Immature natural killer cell (primary cell): ENCODE measurements at places on chromosomes 3 and 15. TPM values are rescaled to one million over a fixed set of nuclear protein-coding genes. Genes with fewer than 3 reads are reported as not detected.
A peak's percentile ranks its signal among the peaks of the same experiment; 100 is the strongest.

The CERS3 gene
- polyA plus RNA-seq = not detected

The P2RY14 gene
- polyA plus RNA-seq = 1.5 TPM

The COPS2 gene
- 21.6 TPM for polyA plus RNA-seq

The GOLGA8M gene
- polyA plus RNA-seq = 0.76 TPM

The SCG3 gene
- polyA plus RNA-seq = not detected

The DNAH12 gene
- not detected for polyA plus RNA-seq

GRCh38 chr3:195385526-195385925, 57.3 kb downstream of the ACAP2 start:
- H3K4me1 ChIP-seq = peaks cover 32% of the 10 kb centered on the region
- peak overlapping the region; percentile 44 for H3K27ac ChIP-seq
- no peaks in the 10 kb centered on the region for H3K27me3 ChIP-seq
- no peak for DNase-seq

DNA sequence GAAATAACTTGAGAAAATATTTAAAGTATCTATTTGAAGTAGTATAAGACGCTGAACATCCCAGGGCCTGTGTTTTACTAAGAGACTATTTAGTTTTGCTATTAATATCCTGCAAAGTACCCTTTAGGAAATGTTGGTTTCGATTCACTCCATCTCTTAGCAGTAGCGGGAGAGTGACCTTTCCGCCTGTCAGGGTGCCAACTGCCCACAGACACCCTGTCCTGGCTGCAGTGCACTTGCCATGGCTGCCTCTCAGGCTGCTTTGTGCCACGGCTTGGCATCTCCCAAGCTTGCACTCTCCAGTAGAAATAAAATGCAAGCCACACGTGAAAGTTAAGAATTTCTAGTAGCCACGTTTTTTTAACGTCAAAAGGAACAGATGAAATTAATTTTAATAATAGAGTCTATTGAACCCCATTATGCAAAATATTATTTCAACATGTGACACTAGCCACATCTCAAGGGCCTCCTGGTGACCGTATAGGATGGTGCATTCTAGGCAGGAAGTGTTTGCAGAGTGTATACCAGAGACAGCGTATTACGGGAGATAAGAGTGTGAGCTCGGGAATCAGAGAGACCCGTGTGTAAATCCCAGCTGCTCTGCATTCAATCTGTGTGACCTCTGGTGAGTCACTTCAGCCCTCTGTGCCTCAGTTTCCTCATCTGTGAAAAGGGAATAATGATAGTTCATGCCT, 19.8 kb downstream of the ADAMTS9 start:
- no peak for DNase-seq
- H3K27ac ChIP-seq = no peak overlapping the region
- no peaks in the 10 kb centered on the region for H3K4me1 ChIP-seq

DNA sequence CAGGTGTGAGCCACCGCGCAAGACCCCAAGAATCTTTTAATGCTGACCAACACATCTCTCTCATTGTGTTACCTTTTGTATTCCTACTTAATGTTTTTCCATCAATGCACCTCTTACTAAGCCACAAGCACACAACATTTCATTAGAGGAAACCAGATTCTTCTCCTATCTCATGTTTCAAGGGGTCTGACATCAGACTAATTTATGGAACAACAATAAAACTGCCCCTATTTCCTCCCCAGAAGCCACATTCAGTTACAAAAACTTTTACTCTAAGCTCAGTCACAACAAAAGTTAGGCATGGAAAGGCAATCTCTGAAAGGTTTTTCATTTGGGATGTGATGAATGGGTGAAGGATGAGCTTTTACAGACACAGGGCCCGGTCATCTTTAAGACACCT, 251.8 kb downstream of the MAGI1 start:
- H3K4me1 ChIP-seq = no peaks in the 10 kb centered on the region
- peaks cover 2% of the 10 kb centered on the region for H3K27me3 ChIP-seq
- H3K27ac ChIP-seq = no peak overlapping the region
- no peak overlapping the region for H3K4me3 ChIP-seq
- DNase-seq = no peak

- DNase-seq = no peak
- H3K27me3 ChIP-seq = peaks cover 13% of the 10 kb centered on the region
- H3K27ac ChIP-seq = no peak overlapping the region
- peaks cover 6% of the 10 kb centered on the region for H3K36me3 ChIP-seq
Observed at GRCh38 chr3:121985846-121986245, 36.2 kb downstream of the ILDR1 start.

- H3K27ac ChIP-seq = no peak overlapping the region
- H3K4me1 ChIP-seq = no peaks in the 10 kb centered on the region
- no peaks in the 10 kb centered on the region for H3K36me3 ChIP-seq
- no peak for DNase-seq
- no peak overlapping the region for H3K4me3 ChIP-seq
Observed at GRCh38 chr3:134829721-134830120, 34.7 kb downstream of the EPHB1 start.

DNA sequence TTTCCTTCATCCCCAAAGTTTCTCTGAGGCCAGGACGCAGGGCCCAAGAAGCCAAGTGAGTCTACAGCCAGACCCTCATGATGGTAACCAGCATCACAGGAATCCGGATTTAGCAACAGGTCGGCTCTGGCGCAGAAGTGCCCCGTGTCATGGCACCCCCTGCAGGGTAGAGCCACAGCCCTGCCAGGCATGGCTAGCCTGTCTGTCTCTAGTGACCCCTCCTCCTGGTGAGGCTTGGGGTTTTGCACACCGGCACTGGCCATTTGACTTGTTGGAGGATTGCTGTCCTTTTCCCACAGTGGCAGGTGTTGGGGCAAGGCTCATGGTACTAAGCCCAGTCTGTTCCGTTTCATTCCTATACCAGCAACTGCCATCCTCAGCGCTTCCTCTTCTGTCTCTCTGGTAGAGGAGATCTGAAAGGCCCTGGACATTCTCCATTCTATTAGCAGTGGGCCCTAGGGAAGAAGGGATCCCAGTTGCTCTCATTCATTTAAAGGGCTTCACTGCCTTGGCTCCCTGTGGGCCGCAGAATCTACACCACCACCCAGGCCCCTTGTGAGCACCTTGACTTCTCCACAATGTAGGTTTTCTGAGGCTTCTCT, 9.4 kb upstream of the CHAC1 start:
- peak overlapping the region; percentile 84 for H3K4me3 ChIP-seq
- H3K36me3 ChIP-seq = no peaks in the 10 kb centered on the region

DNA sequence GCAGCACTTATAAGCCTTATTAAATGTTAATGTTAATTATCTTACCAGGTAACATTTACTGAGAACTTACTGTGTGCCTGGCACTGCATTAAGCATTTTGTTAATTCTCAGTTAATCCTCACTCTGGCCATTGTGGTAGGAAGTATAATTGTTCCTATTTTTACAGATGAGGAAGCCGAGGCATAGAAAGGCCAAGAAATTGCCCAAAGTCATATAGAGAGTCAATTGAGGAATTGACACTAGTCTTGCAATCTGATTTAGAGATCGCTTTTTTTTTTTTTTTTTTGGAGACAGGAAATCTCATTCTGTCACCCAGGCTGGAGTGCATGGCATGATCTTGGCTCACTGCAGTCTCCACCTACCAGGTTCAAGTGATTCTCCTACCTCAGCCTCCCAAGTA, 132.6 kb upstream of the PROK2 start:
- peaks cover 3% of the 10 kb centered on the region for H3K27me3 ChIP-seq
- no peaks in the 10 kb centered on the region for H3K4me1 ChIP-seq
- H3K27ac ChIP-seq = no peak overlapping the region
- H3K36me3 ChIP-seq = no peaks in the 10 kb centered on the region
- no peak for DNase-seq

- peaks cover 12% of the 10 kb centered on the region for H3K4me1 ChIP-seq
- peaks cover 1% of the 10 kb centered on the region for H3K27me3 ChIP-seq
- no peak for DNase-seq
- H3K36me3 ChIP-seq = no peaks in the 10 kb centered on the region
Observed at GRCh38 chr3:31285833-31286486, 246.8 kb upstream of the STT3B start.

DNA sequence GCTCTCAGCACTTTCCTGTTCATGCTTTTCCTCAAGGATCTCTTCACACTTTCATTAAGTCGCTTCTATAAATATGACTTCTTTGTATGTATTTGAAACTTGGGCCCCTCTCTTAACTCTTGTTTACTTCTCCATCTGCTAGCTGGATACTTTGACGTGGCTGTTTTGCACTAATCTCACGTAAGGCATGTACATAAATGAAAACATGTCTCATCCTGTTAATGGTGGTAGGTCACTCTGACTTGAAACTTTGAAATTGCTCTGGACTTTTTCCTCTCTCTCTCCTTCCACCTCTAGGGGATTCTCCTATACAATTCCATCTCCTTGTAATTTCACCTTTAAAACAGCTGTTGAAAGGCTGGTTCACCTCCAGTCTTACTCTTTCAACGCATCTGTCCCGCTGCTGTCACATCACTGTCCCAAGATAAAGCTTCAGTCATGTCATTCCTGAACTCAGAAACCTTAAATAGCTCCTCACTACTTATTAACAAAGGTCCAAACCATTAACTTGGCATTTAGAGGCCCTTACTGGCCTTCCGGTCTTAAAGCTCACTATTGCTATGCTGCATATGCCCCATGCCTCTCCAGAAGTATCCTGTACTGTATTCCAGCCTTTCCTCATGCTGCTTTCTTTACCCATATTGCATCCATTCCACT, 1.2 kb downstream of the BLOC1S6 start:
- H3K27ac ChIP-seq = peak overlapping the region; percentile 99
- DNase-seq = no peak
- peaks cover 60% of the 10 kb centered on the region for H3K4me1 ChIP-seq
- H3K27me3 ChIP-seq = peaks cover 10% of the 10 kb centered on the region
- H3K36me3 ChIP-seq = no peaks in the 10 kb centered on the region

DNA sequence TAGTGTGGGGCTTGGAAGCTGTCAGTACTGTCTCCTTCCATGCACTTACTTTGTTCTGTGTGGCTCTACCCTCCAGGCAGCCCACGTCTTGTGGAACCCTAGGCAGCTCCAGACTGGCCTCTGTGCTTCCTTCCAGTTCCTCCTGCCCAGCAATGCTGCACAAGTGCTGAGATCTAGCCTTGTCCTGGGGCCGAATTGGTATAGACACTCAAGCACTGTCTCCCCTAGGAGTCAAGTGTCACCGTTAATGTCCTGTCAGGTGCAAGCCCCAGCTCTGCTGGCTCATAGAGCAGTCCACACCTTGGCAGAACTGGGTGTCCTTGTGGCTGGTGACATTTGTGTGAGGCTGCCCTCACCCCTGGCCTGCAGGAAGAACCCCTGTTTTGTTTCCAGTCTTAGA, 130.1 kb downstream of the EEFSEC start:
- no peaks in the 10 kb centered on the region for H3K4me1 ChIP-seq
- no peak for DNase-seq
- no peaks in the 10 kb centered on the region for H3K36me3 ChIP-seq

DNA sequence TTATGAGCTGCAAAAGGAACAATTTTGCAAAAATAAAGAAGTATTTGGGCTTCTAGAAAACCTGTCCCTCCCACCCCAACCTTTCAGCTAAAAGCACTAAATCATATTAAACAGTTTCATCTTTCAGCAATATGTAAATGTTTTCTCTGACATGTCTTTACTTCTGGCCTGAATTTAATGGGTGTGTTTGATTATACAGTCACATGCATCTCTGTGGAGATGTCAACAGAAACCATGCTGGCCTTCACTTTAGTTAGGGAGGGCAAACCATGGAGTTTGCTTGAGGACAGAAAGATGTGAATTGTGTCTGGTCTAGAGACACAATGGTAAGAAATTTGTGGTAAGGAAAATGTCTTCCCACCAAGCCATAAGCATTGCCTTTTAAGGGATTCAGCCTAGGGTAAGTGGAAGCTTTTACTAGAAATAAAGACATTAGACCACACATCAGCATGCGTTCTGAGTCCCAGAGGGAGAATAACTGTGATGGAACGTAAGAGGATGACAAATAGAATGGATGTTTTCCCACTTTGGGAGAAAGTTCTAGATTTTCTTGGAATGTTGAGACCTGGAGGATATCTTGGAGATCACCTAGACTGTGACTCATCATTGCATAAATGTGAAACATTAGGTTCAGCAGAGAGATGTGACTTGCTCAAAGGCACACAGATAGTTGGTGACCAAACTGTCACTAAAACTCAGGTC, 68.9 kb downstream of the ST8SIA2 start:
- H3K4me1 ChIP-seq = no peaks in the 10 kb centered on the region
- no peaks in the 10 kb centered on the region for H3K27me3 ChIP-seq
- no peak overlapping the region for H3K4me3 ChIP-seq
- no peak for DNase-seq
- H3K36me3 ChIP-seq = no peaks in the 10 kb centered on the region

DNA sequence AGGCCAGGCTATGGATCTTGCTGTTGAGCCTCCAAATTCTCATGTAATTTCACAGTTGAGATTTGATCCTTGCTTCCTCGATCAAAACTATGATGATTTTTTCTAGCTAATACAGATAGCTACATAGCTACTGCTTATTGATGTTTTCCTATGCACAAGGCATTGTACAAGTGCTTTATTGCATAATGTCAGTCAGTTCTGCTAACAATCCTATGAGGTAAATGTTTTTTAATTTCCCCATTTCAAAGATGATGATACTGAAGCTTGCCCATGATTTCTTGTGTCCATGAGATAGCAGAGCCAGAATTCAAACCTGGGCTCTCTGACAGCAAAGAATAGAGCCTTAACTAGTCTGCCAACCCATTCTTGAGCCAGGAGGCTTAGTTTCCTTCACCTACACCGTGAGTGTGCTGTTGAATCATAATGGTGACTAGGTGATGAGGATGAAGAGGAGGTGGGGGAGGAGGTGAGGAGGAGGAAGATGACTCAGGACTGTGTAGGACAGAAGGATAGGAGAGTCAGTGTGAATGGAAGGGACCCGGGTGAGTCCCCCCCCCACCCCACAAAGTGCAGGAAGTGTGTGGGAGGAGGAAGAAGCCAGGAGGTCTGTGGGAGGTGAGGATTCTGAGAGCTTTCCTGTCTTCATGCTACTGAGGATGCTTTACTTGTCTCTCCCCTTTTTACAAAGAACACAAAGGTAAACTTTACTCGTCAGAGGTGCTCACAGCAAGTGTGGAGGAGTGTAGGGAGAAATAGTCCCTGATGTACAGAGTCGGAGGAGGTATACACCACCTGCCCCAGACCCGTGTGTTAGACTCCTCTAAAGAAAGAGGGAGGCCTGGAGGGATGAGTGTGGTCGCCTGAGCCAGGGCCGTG, 3.6 kb downstream of the TAGLN3 start:
- H3K36me3 ChIP-seq = no peaks in the 10 kb centered on the region
- H3K4me3 ChIP-seq = no peak overlapping the region
- no peak overlapping the region for H3K27ac ChIP-seq

- peaks cover 2% of the 10 kb centered on the region for H3K4me1 ChIP-seq
- H3K27me3 ChIP-seq = peaks cover 9% of the 10 kb centered on the region
- H3K4me3 ChIP-seq = no peak overlapping the region
- DNase-seq = no peak
- no peaks in the 10 kb centered on the region for H3K36me3 ChIP-seq
- H3K27ac ChIP-seq = no peak overlapping the region
Observed at GRCh38 chr15:33834892-33835743, 133.2 kb upstream of the CHRM5 start.

DNA sequence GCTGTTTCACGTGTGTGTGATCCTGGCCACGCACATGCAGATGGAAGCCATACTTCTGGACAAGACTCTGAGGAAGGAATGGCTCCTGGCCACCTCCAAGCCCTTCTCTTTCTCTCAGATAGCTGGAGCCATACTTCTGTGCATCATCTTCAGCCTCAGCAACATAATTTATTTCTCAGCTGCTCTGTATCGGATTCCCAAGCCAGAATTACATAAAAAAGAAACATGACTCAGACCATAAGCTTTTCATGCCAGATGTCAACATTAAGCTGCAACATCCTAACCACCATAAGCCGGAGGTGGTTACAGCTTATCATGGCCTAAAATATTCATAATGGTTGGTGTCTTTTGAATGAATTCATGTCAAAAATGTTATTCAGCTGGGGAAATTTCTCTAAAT, 10.6 kb upstream of the KIF23 start:
- no peak for DNase-seq
- no peak overlapping the region for H3K27ac ChIP-seq
- no peaks in the 10 kb centered on the region for H3K27me3 ChIP-seq
- H3K4me1 ChIP-seq = no peaks in the 10 kb centered on the region
- H3K36me3 ChIP-seq = no peaks in the 10 kb centered on the region
